ENCODE measurements at places on chromosomes 12 and 14.

GRCh38 chr14:78074561-78074960 is 95.6 kb upstream of the NRXN3 start:
- DNase-seq, result no peak

DNA sequence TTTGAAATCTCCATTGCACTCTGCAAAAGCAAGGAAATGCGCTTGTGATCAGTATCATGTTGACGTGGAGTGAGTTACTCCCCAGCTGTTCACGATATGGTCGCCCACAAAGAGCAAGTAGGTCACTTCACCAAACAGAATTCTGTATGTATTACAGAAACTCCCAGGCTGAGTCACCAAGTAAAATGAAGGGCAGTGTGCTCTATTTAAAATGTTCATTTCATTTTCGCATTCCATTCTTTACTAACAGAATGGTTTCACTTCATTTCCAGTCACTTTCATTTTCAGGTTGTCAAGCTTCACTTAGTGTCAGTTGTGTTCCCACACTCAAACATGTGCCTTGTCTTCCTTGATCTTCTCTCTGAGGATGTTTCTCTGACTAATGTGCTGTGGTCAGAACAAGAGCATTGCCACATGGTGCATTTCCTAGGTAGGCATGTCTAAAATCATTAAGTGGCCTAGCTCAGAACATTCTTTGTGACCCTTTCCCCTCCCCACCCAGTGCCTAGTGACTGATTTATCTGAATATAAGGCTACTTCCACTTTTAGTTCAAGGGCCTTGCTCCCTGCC is 391.2 kb downstream of the RAD51B start:
- peak; percentile 94 for DNase-seq

DNA sequence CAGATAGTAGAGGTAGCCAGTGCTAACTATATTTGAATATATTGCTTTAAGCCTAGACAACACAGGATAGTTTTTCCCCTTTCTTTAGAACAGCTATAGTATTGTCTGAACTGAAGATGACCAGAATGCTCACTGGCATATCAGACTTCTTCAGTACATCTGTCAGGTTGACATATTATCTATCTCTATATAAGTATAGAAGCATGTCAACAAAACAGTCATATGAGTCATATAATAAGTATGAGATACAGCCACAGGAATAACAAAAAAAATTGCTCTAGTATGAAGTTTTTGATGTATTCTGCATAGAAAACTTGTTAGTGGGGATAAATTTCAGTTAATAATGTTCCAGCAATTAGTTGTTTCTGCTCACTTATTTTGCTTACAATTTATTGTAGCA is 767.7 kb downstream of the LRFN5 start:
- peak; percentile 3 for DNase-seq

- no peak for DNase-seq
Observed at GRCh38 chr12:113049976-113050742, 6.4 kb upstream of the DTX1 start.

- no peak for DNase-seq
Observed at GRCh38 chr14:32932914-32933628, 5.6 kb upstream of the NPAS3 start.

All from astrocyte of the spinal cord (primary cell).